ENCODE measurements at places on chromosomes 3 and 15.

DNA sequence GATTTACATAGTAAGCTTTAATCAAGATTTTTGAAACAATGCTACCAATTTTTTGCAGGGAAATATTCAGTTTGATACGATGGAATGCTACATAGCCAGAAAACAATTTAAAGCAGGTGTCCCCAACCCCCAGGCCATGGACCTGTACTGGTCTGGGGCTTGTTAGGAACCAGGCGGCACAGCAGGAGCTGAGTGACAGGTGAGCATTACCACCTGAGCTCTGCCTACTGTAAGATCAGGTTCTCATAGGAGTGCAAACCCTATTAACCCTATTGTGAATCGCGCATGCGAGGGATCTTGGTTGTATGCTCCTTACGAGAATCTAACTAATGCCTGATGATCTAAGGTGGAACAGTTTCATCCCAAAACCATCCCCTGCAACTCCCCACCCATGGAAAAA is 322.6 kb upstream of the NECTIN3 start:
- no peak for DNase-seq

GRCh38 chr3:64329037-64329436 is 103.8 kb upstream of the PRICKLE2 start:
- no peak for DNase-seq

GRCh38 chr3:8990266-8991215 is 27.3 kb upstream of the RAD18 start:
- no peak for DNase-seq

- no peak for DNase-seq
Observed at GRCh38 chr3:49747792-49748480, 24.2 kb upstream of the GMPPB start.

GRCh38 chr3:146611096-146611495 is 6.0 kb upstream of the PLSCR5 start:
- DNase-seq = no peak

DNA sequence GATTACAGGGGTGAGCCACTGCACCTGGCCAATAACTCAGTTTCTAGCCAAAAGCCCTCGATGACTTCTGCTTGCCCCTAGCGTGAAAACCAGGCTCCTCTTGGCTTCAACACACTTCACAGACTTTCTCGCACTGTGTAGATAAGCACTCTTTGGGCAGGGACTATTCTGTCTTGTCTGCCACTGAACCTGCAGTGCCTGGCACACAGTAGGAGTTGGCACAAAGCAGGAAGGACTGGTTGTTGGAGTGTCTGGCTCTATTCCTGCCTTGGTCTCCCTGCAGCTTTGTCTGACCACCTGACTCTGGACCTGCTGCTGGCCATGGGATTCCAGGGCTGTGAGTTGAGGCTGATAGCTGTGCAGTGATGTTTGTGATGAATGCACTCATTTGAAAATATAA is 46.4 kb upstream of the RGMA start:
- DNase-seq = no peak

DNA sequence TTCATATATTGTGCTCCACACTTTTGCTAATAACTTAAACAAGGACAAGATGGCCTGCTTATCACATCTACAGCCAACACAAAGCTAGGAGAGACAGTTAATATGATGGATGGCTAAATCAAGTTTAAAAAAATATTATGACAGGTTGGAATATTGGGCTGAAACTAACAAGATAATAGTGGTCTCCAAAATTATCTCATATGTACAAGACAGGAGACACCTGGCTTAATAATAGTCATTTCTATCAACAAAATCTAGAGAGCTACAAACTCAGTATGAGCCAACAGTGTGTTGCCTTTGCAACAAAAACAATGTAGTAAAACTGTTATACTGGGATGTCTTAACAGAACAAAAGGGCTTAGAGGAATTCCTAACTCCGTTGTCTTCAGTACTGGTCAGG is 317.1 kb upstream of the COL8A1 start:
- no peak for DNase-seq

- DNase-seq = no peak
Observed at GRCh38 chr15:89999676-90000185, 1.4 kb upstream of the ZNF710 start.

GRCh38 chr3:80492162-80492561 is 724.4 kb upstream of the ROBO1 start:
- DNase-seq = no peak

DNA sequence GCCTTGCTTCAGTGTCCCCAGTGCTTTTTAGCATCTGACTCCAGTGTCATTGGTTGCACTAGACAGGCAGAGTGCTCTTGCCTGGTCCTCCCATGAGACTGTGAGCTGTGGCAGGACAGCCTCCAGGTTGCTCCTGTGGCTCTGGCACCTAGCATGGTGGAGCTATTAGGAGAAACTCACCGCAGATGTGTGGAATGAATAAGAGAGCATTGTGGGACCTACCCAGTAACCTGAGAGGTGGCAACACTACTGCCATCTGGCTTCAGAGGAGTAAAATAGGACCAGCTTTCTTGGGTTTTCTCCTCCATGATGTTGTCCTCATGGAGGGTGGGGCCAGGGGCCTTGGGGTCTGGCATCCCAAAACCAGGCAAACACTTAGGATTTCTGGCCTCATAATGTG is 183.6 kb downstream of the EPHB1 start:
- DNase-seq = no peak

DNA sequence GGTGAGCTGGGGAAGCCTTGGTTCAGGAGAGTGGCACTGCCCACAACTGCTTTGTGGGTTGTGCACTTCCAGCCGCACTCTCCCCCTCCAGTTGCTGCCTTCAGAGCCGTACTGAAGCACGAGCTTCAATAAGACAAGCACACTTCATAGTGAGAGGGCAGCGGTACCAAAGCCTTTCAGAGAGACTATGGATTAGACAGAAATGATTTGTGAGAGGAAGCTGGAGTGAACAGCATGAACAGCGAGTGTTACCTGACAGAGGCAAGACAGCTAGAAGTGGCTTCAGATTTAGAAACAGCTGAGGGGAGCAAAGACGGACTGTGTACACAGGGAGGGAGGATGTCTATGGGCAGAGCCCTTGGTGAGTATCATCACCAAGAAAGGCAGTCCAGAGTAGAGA is 31.1 kb downstream of the HCLS1 start:
- DNase-seq = no peak

DNA sequence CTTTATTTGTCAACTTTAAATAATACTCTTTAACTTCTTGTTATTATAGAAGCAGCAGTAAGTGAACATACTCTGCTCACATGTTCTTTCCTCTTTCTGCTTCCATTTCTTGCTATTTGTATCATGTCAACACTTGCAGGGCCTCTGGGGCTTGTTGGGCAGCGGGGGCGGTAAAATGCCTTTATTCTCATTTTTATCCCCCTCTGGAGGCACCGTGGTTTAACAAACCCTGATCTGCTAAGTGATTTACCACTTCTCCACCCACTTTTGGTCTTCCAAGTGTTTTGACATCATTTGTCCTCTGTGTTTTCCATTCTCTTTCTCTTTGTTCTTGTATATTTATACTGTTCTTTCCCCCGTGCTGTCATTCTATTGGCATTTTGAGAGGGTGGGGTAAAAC is 33.9 kb downstream of the SCN10A start:
- DNase-seq = no peak

- no peak for DNase-seq
Observed at GRCh38 chr15:78075490-78076230, 1.9 kb downstream of the TBC1D2B start.

- DNase-seq = no peak
Observed at GRCh38 chr15:39744334-39745103, 38.1 kb downstream of the FSIP1 start.

DNA sequence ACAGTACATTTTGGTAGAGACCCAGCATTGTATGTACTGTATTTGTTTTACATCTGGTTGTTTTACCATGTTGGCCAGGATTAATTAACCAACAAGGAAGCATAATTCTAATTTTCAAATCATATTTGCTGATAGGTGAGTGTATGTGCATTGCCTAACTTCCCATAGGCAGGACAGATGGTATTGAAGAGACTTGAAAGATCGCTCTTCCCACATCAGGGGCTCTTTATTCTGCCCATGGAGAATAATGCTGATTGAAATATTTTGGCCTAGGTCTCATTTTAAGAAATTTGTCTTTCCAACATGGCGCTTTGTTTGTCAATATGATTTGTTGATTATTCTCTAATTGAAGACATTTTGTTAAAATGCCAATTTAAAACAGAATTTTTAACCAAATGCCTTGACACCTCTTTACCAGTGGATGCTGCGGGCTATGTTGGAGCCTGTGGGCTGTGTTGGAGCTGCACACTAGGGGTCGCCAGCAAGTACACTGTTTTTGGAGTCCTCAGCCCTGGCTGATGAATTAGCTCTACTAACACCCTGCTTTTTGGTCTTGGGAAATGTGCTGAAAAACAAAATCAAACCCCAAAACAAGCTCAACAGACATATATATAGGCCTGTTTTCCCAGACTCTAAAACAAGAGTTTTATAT is 5.3 kb downstream of the P2RY12 start:
- no peak for DNase-seq

DNA sequence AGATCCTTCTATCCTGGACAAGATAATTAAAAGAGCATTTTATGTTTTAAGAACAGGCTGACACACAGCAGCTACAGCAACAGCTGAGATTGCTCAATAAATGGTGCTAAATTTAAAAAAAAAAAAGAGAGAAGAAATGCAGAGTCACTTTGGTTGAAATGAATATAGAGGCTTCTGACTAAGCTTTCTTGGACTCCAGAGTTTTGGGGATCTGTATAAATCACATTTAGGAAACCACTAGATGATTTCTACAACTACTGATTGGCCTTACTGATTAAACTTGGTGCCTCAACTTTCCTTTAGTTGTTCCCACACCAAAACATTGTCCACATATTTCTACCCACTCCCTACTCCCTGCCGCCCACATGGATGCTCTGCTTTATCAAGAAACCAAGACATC is 132.9 kb upstream of the ZBTB20 start:
- no peak for DNase-seq

- no peak for DNase-seq
Observed at GRCh38 chr15:76056931-76057330, 2.9 kb upstream of the TMEM266 start.

GRCh38 chr3:13569641-13570390 is 20.9 kb downstream of the FBLN2 start:
- no peak for DNase-seq

- no peak for DNase-seq
Observed at GRCh38 chr15:83470887-83471286, 23.7 kb downstream of the SH3GL3 start.

GRCh38 chr3:190556351-190556750 is 42.5 kb downstream of the IL1RAP start:
- DNase-seq = no peak

- DNase-seq = no peak
Observed at GRCh38 chr3:67335813-67336212, 318.6 kb downstream of the SUCLG2 start.

DNA sequence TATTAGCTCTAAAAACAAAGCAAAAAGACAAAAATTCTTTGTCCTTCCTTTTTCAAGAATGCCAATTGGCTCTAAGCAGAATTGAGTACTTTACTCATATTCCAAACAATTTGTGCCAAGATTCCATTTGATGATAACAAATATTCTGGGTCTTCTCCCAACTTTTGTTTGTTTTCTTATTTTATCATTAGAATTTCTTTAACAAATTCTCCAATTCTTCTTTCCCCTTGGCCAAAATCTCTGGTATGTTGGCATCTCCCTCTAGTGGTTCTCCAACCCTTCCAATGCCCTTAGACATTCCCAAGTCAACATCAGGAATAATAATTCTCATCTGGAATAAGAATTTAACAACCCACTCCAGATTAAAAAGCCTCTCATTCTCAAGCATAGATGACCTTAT is 5.3 kb downstream of the CPOX start:
- DNase-seq = no peak

DNA sequence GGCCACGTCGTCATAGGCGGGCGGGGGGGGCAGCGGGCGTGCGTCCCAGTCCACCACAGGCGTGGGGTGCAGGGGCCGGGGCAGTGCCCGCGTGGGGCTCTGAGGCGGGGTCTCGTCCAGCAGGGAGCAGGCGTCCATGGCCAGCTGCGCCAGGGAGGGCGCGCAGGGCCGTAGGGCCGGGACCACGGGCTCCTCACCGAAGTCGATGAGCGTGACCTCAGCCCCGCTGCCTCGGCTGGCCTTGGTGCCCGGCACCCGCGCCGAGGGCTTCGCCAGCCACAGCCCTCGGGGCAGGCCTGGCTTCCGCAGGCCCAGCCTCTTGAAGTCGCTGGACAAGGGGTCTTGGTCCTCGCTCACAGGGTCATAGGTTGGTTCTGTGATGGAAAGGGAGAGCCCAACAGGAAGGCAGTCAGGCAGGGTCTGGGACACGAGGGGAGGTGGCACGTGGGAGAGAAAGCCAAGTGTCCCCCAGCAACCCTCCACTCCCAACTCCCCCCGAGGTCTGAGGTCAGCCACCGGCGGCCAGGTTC is 40.0 kb downstream of the TNK2 start:
- no peak for DNase-seq

- no peak for DNase-seq
Observed at GRCh38 chr3:30085486-30085885, 520.9 kb upstream of the TGFBR2 start.

GRCh38 chr3:99502871-99503270 is 135.5 kb upstream of the COL8A1 start:
- DNase-seq = no peak

DNA sequence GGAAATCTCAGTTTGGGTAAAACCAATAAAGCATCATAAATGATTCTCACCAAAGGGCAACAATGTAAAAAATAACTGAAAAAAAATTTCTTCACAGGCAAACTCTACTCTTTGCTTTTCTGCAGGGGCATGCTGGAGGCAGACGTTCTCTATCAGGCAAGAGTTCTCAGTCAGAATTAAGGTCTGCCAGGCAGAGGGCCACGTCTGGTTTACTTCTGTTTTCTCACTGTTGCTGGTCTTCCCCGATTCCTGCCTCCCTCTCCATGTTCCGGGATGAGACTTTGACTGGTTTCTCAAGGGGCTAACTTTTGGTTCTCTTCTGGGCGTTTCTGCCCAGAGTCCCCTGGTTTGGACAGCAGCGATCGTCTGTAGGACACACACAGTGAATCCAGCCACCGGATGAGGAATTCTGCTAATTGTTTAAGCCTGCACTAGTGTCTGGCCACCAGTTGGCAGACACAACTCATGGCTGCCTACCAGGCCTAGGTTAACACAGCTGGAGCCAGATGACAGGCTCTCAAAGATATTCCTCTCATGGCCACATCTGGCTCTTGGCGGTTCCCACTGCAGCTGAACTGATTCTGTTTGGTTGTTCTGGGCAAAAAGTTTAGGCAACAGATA is 273.1 kb downstream of the FOXP1 start:
- DNase-seq = no peak

- no peak for DNase-seq
Observed at GRCh38 chr15:36414670-36415069, 164.8 kb upstream of the CDIN1 start.

GRCh38 chr3:40557575-40558161 is 32.9 kb downstream of the ZNF621 start:
- DNase-seq = no peak

All from forelimb muscle (tissue), 1 donor.